ENCODE measurements at places on chromosomes 13 and 19. TPM values are rescaled to one million over a fixed set of nuclear protein-coding genes. Genes with fewer than 3 reads are reported as not detected.

Gene AMER2
- polyA plus RNA-seq: 15.7 TPM

Gene ZNF222
- 5.5 TPM for polyA plus RNA-seq

Gene FGF21
- polyA plus RNA-seq: not detected

Gene SOHLH2
- 0.63 TPM for polyA plus RNA-seq

Gene LGALS14
- not detected for polyA plus RNA-seq
